ENCODE measurements at places on chromosomes 3 and 15.
A peak's percentile ranks its signal among the peaks of the same experiment; 100 is the strongest.

DNA sequence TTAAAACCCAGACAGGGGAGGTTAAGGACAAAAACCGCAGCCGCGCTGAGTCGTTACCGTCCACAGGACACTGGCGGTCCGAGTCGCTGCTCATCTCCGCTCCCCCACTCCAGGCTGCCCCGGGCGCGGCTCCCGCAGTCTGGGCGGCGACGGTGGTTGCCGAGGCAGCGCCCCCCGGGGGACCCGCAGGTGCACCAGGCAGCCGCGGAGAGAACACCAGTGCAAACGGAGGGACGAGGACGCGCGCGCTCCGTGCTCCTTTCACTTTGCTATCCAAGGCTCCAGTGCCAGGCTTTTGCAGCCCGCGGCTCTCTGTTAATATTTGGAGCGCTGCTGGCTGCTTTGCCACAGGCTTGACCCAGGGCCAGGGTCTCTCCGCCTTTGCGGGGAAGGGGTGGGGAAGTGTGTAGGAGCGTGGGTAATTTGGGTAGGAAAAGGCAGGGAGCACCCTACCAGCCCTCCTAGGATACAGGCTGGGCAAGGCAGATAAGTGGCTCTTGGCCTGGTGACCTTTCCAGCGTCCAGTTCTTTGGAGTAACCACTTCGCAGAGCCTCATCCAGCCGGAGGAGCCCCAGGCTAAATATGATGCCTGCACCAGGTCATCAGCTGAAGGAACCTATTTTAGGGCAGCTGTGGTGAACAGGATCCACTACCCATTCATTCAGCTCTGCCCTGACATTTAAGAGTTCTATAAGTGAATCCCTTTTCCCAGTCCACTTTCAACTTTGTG is at the start of gene GADL1:
Gene GADL1 (minus strand): TSS at position 141 of the 731 bp plus-strand sequence. CDS start 47 bp downstream, at position 94.
- peak; percentile 2 for DNase-seq

DNA sequence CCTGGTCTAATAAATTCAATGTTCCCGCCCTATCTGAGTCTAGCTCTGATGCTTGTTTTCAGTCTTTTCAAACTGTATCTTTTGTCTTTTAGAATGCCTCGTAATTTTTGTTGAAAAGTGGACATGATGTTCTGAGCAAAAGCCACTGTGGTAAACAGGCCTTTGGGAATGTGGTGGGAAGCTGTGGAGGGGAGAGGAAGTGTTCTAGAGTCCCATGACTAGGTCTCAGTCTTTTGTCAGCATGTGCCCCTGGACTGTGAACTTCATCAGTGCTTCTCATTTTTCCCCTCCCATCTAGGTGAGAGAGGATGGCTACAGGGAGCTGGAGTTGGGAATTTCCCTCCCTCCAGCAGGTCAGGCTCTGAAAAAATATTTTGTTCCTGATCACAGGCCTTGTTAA is 33.7 kb downstream of the SUSD5 start:
- DNase-seq, result no peak

DNA sequence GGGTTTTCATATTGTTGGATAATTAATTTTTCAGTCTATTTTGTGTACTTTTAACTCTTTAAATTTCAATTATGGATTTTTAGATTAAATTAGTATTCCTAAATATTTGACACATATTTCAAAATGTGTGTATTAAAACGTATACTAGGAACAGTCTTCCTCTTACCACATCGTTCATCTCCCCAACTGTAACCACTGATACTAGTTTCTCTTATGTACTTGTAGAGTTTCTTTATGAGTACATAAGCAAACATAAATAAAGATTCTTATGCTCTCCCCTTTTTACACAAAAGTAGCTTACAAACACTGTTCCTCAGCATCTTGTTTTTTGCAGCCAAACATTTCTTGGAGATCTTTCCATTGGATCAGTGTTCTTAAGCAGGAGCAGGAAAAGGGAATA is 45.9 kb downstream of the CMSS1 start:
- no peak for DNase-seq

GRCh38 chr15:92365084-92365483 is 28.6 kb upstream of the ST8SIA2 start:
- DNase-seq, result no peak

DNA sequence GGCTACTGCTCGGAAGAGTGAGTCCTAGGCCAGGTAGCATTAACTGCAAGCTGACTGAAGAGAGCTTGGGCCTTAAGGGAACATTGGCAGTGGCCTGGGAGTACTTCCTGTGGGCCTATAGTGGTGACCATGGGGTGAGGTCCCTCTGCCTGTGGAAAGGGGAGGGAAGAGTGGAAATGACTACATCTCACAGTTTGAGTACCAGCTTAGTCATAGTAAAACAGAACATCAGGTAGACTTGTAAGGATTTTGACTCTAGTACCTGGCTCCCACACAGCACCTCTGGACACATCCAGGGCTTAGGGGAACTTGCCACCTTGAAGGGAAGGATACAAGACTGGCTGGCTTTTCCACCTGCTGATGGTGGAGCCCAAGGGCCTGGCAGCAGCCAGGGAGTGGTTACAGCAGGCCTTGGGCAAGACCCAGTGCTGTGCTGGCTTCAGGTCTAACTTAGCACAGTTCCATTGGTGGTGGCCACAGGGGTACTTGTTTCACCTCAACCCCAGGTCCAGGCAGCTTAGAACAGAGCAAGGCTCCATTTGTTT is 147.8 kb downstream of the SLC9A9 start:
- DNase-seq, result no peak

- no peak for DNase-seq
Measured at GRCh38 chr3:37484884-37485559, 310.6 kb upstream of the LRRFIP2 start.

DNA sequence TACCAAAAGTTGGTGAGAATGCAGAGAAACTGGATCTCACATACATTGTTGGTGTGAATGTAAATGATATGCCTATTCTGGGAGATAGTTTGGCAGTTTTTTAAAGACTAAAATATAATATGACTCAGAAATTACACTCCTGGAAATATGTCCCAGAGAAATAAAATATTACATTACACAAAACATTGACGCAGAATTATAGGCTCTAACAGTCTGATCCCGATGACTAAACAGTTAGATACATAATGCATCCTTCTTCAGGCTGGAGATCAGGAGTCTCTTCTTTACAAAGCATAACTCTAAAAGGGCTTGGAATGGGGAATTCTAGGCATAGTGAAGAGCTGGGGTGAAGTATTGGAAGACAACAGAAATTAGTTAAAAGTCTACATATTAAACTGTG is 586.2 kb upstream of the NECTIN3 start:
- no peak for DNase-seq

DNA sequence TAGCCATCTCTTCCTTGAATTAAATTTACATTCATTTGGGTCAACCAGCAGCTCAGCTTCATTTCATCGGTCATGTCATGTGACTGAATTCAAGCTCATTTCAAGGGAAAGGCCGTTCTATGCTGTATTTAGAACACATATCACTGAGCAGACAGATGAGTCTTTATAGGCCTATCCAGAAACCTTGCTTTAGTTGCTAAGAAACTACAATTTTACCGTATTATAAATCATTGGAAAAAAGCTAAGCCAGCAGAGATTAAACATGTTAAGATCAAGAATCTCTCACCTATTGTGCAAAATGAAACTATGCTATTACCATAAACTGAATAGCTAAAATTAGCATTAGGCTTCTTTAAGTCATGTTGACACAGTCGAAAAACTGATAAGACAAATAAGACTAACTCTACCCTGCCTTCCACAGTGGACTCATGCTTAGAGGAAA is 2.2 kb downstream of the NPTN start:
- no peak for DNase-seq

- no peak for DNase-seq
Measured at GRCh38 chr3:193780397-193780796, 187.4 kb downstream of the OPA1 start.

- DNase-seq, result no peak
Measured at GRCh38 chr3:32816439-32817256, 1.1 kb upstream of the TRIM71 start.

DNA sequence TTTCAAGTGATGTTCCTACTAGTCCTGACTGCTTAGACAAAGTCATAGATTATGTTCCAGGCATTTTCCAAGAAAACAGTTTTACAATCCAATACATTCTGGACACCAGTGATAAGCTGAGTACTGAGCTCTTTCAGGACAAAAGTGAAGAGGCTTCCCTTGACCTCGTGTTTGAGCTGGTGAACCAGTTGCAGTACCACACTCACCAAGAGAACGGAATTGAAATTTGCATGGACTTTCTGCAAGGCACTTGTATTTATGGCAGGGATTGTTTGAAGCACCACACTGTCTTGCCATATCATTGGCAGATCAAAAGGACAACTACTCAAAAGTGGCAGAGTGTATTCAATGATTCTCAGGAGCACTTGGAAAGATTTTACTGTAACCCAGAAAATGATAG is 3.8 kb downstream of the TIPARP start:
- DNase-seq, result no peak

DNA sequence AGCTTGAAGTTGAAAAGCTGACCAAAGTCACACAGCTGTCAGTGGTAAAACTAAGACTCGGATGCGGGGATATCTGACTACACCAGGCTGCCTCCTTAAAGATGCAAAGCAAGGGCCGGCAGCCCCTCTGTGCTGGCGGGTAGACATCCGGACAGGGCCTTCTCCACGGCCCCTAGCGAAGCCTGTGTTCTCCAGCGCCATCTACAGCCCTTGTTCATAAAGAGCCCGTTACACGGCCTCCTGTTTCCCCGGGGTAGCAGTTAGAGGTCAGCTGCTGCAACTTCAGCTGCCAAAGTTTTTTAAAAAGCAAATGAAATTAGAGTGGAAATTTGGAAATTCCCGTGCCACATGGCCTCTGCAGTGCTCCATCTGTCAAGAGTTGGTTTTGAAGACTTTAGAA is 383.0 kb downstream of the TBL1XR1 start:
- DNase-seq, result no peak

- no peak for DNase-seq
Measured at GRCh38 chr3:169969174-169970095, 2.8 kb downstream of the SEC62 start.

DNA sequence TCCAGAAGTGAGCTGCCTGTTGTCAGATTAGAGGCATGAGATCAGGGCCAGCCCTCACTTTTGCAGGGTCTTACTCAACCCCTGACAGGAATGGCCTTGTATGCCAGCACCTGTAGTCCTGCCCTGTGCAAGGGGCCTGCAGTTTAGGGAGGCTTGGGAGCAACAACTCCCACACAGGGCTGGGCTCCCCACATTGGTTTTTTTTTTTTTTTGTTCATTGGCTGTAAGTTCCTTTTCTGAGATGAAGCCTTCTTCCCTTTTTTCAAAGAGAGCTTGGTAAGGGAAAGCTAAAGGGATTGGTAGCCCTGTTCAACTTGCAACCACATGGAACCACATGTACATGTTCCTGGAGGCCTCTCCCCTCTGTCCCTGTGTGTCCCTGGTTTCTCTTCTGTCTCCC is 46.4 kb downstream of the TNFAIP8L3 start:
- DNase-seq, result no peak

DNA sequence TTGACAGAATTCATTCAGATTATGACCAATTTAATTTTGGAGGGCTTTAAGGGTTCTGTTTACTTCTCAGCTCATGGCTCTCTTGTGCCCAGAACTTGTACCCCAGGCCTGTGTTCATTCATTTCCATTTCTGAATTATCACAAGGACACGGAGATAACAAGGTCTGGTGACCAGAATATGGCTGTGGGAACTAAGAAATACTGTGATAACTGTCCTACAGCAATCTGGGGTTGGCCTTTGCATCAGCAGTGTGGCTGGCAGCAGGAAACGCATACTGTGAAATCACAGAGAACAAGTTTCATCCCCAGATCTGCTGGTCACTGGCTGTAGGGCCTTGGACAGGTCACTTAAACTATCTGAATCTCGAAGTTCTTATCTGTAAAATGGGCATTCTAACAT is 41.8 kb upstream of the TPM1 start:
- no peak for DNase-seq

DNA sequence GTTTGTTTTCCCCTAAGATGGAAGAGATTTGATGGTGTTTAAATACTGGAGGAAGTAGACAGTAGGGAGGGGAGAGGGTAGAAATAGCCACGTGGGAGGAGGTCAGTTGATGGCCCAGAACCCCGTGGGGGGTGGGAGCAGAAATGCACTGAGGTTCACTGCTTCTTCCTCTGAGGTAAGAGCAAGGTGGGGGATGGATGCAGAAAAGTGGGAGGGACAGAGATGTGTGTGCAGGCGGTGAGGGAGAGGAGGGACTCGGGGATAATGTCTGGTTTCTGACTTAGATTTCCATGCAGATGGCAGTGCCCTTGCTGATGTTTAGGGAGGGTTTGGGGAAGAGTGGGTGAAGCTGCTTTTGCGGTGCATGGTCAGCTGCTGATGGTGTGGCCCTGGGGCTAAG is 102.9 kb downstream of the ARNT2 start:
- no peak for DNase-seq

- no peak for DNase-seq
Measured at GRCh38 chr3:111691293-111691909, 96.3 kb upstream of the ZBED2 start.

- DNase-seq, result peak; percentile 72
Measured at GRCh38 chr15:41904541-41905005, 10.7 kb upstream of the SPTBN5 start.

- DNase-seq, result no peak
Measured at GRCh38 chr3:149199474-149199873, 22.2 kb downstream of the CP start.

DNA sequence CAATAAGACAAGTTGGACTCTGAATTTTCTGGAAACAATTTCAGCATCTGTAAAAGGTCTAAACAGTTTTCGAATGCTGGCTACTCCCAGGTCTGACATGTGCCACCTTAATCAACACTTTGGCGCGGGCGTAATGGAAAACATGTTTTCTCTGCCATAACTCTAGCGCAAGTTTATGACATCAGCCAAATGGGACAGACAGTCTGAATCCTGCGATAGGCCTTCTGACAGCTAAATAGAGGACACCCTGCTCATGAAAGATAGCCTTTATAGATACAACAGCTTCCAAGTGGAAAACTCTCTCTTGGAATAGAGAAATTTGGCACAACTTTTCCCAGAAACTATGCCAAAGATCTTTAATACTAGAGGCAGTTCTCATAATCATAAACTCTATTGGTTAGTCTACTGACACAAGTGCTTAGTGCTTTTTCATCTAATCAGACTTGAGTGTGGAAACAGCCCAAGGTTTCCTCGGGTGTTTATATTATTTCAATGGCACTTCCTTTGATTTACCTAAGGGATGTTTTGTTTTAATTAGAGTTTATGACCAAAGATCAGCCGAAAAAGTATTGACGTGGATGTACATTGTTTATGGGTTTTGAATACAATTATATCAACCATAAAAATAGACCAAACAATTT is 120.1 kb upstream of the DPH6 start:
- no peak for DNase-seq

DNA sequence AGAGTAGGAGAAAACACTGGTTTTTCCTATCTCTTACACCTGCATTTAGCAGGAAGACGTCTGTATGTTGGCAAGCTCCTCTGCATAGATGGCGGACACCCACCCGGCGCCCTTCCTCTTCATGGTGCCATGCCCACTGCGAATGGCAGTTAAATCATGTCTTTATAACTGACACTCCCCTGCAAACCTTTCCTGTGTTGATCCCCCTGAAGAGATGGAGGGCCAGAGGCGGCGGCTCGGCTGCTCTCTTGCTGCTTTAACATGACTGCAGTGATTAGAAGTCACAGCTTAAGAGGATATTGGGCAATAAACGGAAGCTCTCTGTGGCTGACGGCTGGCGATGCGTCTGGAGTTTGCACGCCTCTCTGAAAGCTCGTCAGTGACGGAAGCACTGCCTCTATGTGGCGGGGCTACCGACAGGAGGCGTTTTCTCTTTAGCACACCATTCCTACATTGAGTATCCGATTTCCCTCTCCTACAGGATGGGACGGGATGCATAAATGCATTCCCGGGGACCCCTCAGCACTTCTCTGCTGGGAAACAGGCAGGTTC is 25.5 kb upstream of the SNRPA1 start:
- DNase-seq, result peak; percentile 52
